ENCODE measurements at places on chromosomes 3 and 15.
A peak's percentile ranks its signal among the peaks of the same experiment; 100 is the strongest.

GRCh38 chr3:171825222-171825828, 15.0 kb upstream of the PLD1 start:
- no peak for DNase-seq

GRCh38 chr3:177561769-177562392, 364.6 kb upstream of the TBL1XR1 start:
- no peak for DNase-seq

- no peak for DNase-seq
These were observed 74.7 kb downstream of the RASA2 start for GRCh38 chr3:141561426-141562034.

GRCh38 chr3:171833789-171834460, 9.2 kb upstream of the TMEM212 start:
- no peak for DNase-seq

GRCh38 chr3:39038165-39038564, 13.6 kb downstream of the SCN11A start:
- DNase-seq: no peak

DNA sequence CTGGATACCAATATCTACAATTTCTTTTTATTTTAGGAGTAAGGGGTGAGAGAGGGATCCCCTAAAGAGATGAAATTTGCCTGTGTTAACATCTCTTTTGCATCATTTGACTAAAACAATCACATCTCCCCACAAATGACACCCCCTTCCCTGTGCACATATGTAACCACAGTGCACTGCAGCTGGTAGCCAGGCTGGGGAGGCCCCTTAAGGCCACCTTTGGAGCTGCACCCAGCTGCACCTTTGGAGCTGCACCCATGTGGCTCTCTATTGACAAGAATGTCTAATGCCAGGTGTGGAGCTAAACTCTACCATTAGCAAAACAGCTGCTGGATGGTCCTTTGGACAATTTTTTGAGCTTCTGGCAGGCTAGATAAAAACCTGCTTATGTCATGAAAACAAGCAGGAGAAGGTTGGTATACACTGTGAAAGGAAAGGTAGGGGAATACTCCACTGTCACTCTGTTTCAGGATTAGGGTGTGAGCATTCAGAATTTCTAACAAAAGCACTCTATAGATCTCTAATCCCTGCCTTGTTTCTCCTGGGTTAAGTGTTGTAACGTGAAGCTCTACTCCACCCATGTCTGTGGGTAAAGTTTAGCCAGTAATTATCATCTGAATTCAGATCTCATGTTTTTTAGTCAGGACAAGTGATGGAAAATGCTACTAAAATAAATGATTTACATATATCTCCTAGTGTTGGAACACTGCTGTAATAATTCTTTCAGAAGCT, 52.1 kb downstream of the TFG start:
- DNase-seq: no peak

GRCh38 chr3:134857356-134857755, 62.3 kb downstream of the EPHB1 start:
- DNase-seq: no peak

DNA sequence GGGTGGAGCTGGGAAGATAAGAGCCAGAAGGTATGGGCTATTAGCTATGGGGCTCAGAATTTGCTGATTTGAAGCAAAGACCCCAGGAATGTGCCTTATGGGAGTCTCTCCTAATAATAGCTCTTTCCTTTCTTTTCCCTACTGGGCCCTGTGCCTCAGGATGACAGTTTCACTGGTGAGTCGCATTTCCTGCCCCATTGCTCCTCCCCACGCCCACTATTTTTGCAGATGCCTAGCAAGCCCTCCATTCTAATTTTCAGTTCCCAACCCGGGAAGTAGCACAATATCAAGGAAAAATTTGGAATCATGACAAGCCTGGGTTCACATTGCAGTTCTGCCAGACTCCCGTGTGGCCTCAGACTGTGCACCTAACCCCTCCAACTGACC, 583 bp downstream of the IL17RE start:
- no peak for DNase-seq

DNA sequence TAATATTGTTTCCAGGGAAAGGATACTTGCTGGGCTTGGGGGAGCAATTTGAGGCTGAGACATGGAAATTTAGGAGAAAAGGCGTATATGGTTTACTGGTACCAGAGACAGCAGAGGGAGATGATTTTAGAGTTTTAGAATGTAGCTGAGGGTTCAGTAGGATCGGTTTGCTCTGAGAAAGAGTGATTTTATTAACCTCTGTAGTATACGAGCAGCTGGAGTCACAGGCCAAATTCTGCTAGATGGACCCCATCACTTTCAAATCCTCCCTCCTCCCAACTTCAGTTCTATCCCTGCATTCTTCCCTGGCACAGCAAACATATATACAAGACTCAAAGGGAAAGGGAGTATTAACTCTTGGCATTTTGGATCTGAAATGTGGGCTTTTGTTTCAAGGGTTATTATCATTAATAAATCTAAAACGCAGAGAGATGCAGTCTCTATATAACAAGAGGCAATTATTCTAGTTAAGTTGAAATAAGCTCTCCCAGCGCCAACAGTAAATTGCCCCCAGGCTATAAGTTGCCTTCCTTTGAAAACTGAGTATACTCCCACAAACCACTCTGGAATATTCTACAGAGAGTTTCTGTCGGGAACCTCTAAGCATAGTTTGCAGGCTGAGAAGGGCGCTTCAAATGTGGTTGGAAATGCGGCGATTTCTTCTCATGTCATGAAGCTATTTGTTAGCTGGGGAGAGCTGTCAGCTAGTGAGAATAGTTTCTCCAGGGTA, 5.4 kb downstream of the CRABP1 start:
- DNase-seq: no peak

GRCh38 chr3:129611812-129612533, 5.5 kb upstream of the PLXND1 start:
- no peak for DNase-seq

DNA sequence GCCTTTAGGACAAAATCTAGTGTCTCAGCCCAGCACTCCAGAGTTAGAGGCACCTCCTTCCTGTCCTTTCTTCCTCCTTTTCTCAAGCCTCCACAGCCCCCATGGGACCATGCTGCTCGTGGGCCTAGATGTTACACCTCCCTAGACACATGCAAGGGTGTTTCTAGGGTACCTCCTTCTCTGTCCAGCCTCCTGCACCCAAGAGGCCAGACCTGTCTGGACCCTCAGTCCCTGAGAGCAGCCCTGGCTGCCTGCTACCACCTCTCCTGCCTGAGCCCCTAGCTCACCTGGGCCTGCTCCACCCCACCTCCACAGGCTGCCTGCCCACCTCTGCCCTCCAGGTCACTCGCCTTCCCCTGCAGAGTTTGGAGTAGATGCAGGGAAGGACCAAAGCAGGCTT, 5.2 kb downstream of the LOXL1 start:
- DNase-seq: no peak

DNA sequence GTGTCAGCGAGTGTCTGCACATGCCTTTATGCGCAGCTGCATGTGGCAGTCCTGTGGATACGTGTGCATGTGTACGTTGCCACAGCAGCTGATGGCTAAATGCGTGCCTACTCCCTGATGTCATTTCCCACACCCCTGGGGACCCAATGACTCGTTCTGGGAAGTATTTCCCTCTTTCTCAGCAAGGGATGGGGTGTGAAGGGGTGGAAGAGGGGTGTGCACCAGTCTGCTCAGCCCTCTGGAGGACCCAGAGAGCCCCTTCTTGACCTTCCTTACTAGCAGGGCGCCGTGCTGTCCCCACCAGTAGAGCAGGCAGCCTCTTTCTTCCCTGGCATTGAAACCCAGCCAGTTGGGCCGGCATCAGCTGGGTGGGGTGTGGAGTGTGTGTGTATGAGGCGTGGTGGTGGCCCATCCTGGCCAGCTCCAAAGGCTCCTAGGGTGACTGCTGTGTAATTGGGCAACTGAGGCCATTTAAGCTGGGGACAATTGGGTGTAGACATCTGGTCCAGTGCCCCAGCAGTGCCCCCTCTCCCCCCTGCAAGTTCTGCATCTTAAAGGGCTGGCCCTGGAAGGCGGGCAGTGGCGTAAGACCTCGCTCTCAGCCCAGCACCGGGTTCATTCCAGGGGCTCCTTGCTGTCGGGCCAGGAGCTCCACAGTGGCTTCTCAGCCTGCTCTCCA, 19.2 kb downstream of the SNX33 start:
- no peak for DNase-seq

DNA sequence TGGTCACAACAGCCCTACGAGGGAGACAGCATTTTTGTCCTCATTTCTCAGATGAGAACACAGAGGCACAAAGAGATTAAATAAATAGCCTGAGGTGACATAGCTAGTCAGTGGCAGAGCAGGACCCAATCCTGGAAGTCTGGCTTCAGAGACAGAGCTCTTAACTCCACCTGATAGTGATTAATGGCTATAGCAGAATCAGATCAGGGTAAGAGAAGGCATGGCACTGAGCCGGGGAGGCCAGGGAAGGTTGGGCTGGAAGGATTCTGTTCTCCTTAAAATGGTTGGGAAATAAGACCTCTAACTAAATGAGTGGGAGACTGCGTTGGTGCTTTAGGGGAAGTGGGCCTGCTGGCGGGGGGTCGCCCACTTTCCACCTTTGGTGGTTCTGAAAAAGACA, 104.5 kb downstream of the VGLL4 start:
- no peak for DNase-seq

DNA sequence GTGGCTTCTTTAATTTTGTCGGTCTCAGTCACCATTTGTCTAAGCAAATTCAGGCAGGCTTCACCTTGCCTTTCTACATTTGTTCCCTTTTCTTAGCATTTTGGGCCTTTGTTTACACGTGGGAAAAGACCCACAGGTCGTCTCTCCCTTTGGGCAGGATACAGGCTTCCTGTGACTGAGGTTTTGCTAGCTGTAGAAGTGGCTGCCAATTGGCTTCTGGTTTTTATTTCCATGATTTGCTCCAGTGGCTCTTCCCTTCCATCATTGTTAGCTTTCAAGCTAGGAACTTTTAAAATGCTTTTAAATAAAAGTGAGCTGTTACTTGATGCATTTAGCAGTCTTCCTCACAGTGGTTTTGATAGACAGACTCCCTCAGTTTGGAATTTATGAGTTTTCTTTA, 37.3 kb downstream of the MLH1 start:
- DNase-seq: no peak

DNA sequence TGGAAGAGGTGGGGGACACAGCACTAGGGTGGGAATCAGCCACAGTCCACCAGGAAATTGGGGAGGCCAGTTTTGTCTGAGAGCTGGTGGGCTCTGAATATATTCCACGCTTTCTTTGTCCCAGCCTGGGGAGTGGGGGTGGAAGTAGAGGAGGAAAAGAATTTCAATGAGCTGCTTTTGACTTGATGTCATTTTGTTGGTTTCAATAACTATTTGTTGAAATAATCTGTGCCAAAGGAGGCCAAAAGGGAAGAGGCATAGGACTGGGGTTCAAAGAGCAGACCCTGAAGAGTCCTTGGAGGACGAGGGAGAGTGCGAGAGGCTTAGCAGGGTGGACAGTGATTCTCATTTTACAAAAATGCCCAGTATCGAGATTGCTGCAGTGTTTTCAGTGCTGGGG, 262.3 kb downstream of the SHQ1 start:
- no peak for DNase-seq

DNA sequence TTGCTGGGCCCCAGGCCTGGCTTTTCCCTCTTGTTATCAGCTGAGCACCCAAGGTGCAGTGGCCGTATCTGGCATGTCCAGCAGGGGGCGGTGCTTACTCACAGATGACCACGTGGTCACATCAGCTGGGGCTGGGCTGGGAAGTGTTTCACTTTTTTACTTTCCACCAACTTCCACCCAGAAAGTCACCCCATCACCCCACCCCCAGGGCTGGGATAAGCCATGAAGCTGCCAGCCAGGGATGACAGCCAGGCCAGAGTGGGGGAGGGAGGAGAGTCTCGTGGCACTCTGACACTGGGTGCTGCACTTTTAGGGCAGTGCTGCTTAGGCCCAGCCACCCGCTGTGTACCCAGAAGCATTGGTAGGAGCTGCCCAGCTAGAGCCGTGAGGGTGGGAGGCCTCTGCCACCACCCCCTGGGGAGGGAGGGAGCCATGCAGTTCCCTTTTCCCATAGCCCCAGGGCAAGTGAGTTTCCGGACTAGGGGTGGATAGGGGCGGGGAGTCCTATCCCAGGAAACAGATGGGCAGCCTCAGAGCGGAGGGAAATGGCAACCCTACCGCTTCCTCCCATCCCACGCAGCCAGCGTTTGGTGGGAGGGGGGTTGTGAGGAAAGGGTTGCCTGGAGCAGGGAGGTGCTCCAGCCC, 6.1 kb downstream of the PPCDC start:
- peak; percentile 75 for DNase-seq

- no peak for DNase-seq
These were observed 82.0 kb downstream of the SV2B start for GRCh38 chr15:91182101-91182500.

DNA sequence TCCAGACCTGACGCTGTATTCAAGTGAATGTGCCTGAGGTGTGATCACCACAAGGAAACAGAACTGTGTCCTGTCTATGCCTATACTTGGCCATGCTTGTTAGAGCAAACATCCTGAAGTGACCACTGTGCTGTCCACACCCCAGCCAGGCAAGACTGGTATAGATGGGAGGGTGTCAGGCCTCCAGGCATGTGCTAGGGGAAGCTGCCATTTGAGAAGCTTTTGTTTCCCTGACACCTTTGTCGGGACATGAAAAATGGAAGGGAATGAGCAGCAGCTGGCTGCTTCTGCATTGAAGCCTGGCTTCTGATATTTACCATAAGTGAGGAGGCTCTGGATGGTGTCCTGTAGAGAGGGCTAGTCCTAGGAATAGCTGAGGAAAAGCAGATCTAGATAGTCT, 106.2 kb downstream of the CPNE4 start:
- DNase-seq: no peak

DNA sequence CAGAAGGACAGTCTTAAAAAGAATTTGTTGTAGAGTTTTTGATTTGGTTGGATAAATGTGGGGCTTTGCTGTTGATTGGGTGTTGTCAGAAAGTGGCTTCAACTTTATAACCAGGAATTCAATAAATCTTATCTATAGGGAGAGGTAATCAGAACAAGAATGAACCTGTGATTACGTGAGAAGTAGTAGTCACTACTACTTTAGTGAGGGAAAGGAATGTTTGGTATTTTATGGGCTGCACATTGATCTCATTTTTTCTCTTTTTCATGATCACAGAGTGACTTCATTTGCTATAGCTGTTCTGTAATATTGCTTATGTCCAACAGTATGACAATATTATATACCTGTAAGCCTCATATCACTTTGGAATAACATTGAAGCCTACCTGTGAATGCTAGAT, 485.2 kb upstream of the BCHE start:
- no peak for DNase-seq

- no peak for DNase-seq
These were observed 133.3 kb upstream of the SLC24A5 start for GRCh38 chr15:47987461-47987860.

DNA sequence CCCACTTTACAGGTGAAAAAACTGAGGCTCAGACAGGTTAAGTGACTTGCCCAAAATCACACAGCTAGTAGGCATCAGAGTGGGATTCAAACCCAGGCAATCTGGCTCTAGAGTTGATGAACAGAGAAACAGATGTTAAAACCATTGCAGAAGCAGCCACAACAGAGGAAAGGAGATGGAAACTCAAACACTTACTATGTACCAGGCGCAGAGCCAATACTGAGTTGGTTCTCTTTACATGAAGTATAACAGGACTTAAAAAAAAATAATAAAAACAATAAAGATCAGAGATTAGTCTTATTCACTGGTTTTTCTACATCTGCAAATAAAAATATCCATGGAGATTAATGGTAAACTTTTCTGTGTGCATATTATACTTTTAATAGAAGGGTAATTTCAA, 84.9 kb upstream of the SPATA12 start:
- no peak for DNase-seq

Measured in activated T-helper 1 cell treated with Interleukin-2 at 50 U/mL for 16 hours (primary cell).